EH (cell line): ENCODE measurements at places on chromosomes 5 and 9.

DNA sequence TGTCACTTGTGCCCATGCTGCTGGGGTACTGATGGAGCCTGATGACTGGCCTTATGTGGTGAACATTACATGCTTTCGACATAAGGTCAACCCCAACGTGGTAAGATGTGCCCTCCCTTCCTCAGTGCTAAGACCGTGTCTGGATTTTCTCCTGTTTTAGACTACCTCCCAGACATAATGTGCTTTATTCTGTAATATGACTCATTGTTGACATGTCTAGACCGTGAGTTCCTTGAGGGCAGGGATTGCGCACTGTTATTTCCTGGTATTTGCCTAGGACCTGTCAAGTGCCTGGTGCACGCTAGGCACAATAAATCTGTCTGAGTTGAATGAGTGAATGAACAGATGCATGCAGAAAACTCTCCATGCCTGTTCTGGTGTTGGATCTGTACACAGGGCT is 346.0 kb downstream of the KDM4C start:
- peak; percentile 8 for DNase-seq

DNA sequence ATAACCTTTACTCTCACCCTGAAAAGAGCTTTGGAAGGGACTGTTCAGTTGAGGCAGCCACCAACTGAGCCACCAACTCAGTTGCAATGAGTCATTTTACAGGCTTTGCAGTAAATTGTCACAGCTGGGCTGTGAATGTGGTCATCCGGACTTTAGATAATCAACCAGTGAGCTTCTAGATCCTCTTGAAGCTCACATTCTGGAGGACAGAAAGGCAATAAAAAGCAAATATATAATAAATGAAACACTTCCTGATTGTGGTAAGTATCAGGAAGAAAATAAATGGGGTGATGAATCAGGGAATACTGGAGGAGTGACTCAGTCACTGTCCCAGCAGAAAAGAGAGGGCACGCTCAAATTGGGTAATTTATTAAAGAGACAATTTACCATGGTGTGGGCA is 13.2 kb upstream of the C5orf58 start:
- DNase-seq, result peak; percentile 89

DNA sequence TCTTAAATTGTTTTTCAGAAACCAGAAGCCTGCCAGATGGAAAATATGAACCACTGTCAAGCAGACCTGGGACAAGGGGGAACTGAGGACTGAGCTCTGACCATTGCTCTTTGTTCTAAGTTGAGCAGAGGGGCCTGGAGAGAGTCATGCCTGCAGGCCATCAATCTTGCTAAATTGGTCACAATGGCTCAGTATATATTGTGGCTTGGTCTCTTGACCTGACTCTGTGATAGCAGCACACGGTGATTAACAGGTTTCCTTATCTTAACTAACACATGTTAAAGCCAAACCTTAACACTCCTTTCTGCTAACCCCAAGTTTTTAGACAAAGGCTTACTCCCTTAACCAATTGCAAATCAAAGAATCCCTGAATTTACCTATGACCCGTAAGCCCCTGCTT is 1281.2 kb upstream of the NUDT12 start:
- DNase-seq, result no peak

DNA sequence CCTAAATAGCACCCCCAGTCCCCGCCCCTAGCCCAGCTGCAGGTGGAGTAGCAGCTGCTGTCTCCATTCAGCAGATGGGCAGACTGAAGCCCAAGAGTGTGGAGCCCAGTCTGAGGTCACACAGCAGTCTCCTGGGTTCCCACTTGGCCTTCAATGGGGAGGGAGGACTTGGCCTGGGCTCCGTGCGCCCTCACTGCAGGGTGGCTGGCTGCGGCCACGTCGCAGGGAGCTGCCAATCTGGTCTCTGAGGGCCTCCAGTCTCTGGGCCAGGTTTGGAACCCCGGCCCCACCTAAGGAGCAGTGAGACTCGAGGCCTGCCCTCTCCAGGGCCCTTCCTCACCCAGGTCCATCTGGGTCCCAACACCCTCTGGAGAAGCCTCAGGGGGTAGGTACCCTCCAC is 7.4 kb downstream of the KIF12 start:
- DNase-seq, result no peak

- no peak for DNase-seq
These were observed 369.4 kb upstream of the DMAC1 start for GRCh38 chr9:8168916-8169438.

- DNase-seq, result peak; percentile 62
These were observed 247.7 kb downstream of the PJA2 start for GRCh38 chr5:109161914-109162683.

DNA sequence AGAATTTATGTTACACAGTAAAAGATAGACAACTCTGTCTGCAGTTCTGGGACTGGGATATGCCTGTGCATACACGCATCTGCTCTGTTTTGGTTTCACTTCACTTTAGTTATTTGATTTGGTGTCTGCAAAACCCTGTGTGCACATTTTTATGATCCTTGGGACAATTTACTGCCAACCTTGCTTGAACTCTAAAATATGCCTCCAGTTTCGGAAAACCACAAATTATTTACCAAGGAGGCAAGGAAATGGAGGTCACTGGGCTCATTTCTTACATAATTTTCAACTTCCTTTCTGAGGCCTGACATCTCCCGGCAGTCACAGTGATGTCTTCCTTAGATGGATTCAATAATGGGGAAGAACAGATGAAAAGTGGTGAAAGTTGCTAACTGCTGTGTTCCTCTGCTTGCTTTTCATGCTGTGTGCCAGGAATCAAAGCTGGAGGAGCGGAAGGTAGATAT is 61.2 kb upstream of the TAF11L2 start:
- DNase-seq, result peak; percentile 60

- peak; percentile 80 for DNase-seq
These were observed 46.2 kb upstream of the DENND4C start for GRCh38 chr9:19184144-19184917.
